ENCODE measurements at places on chromosomes 5 and 9. TPM values are rescaled to one million over a fixed set of nuclear protein-coding genes. Genes with fewer than 3 reads are reported as not detected.

DNA sequence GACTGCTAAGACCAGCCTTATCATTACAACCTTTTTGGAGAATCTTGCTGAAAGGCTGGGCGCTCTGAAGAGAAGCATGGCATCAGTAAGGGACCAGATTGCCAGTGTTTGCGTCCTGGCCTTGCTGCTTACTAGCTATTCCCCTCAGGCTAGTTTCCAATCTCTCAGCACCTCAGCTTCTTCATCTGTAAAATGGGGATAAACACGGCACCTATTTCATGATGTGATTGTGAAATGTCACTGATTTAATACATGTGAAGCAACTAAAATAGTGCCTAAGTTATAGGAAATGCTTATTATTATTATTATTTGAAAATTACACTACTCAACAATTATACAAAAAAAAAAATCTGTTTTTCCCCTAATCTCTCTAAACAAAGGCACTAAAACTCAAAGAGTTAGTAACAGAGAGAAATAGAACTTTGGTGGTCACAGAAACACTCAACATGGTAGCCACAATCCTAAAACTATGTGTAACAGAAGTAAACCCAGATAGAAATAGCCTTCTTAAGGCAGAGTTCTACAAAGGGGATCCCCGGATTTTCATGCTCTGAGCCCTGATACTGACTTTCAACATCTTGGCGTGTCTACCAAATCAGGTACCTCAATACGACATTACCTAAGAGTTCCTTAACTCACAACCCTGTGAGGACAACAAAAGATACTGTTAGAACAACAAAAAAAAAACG lies 62.0 kb downstream of the ENC1 start:
- DNase-seq: no peak

DNA sequence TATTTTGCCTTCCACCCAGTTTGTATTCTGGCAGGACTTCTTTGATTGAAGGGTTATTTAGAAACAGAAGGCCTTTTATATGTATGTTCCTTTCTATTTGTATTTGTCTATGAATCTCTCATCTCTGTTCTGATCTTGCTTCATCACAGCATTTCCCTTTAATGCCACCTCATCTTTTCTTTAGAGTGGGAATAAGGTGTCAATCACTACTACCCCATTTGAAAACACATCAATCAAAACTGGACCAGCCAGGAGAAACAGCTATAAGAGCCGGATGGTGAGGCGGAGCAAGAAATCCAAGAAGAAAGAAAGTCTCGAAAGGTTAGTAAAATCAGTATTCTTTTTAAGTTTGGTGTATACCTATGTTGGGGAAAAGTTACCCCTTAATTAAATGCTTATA lies 36.3 kb downstream of the CD180 start:
- no peak for DNase-seq

DNA sequence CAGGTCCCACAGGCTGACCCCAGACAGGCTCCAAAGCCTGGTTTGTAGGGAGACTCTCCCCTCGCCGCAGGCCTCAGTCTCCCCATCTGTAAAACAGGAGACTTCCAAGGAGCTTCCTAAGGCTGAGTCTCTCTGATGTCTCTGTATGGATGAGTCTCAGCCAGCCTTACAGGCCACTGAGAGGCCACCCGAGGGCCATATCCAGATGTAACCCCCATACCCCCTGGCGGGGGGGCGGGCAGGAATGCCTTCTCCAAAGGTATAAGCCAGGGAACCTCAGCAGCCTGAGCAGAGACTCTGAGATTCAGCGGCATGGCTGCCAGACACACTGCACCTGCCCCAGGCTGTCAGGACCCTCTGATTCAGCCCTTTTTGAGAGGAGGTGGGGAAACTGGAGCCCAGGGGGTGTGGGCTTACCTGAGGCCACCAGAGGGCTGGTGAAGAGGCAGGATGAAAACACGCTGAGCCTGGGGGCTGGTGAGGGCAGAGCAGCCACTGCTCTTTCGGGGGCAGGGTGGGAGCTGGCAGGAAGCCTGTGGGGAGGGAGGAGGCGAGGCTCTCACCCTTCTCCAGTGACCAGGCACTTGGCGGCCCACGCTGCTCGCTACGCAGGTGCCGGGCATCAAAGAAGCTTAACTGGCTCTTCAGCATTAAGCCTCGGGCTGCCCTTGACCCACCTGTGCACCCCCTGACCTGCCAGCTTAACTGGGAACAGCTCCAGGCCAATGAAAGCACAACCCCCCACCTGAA lies 5.5 kb upstream of the SUSD3 start:
- DNase-seq: no peak

GRCh38 chr5:172439785-172440477 lies 14.4 kb downstream of the SH3PXD2B start:
- DNase-seq: no peak

GRCh38 chr5:173964506-173964905 lies 24.5 kb upstream of the C5orf47 start:
- no peak for DNase-seq

DNA sequence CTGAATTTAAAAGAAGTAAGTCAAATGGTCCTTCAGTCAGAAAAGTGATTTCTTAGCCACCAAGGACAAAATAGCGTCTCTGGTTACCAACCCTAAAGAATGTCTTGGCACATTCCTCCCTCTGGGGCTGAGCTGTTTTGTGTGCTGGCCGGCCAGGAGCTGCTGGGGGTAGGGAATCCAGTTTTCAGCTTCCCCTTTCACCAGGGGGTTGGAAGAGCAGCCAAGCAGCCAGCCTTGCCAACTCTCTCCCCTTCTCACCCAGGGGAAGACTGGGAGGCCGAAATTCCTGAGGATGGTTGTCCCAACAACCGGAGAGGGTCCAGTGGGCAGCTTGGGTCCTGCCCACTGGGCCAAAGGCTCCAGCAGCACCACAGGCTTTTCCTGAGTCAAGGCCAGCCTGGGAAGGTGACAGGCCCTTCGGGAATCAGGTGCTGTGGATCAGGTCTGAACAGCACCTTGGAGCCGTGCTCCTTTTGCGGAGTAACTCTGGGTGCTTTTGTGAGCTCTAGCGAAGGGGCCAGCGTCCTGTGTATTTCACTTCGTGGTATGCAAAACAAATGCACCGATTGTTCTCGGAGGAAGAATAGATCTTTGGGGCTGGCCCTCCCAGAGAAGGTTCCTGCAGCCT lies 4.2 kb downstream of the WWC1 start:
- DNase-seq: no peak

- DNase-seq: no peak
These were observed 236.2 kb upstream of the NFIL3 start for GRCh38 chr9:91659529-91660495.

DNA sequence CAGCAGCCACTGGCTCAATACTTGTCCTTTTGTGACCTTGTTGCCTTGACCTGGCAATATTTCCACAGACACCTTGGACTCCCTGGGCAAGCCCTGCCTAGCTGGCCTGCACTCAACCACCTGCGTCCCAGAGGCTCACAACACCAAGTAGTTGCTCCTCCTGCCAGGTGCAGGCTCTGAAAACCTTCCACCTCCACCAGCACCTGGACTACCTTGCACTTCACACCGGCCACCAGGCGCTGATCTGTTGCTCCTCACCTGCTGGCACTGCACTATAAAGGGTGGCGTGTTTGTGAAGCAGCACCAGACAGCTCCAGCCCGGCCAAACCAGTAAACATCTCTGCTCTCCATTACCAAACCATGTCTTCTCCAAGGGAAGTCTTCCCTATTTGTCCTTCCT lies 997.7 kb downstream of the PTPRD start:
- no peak for DNase-seq

DNA sequence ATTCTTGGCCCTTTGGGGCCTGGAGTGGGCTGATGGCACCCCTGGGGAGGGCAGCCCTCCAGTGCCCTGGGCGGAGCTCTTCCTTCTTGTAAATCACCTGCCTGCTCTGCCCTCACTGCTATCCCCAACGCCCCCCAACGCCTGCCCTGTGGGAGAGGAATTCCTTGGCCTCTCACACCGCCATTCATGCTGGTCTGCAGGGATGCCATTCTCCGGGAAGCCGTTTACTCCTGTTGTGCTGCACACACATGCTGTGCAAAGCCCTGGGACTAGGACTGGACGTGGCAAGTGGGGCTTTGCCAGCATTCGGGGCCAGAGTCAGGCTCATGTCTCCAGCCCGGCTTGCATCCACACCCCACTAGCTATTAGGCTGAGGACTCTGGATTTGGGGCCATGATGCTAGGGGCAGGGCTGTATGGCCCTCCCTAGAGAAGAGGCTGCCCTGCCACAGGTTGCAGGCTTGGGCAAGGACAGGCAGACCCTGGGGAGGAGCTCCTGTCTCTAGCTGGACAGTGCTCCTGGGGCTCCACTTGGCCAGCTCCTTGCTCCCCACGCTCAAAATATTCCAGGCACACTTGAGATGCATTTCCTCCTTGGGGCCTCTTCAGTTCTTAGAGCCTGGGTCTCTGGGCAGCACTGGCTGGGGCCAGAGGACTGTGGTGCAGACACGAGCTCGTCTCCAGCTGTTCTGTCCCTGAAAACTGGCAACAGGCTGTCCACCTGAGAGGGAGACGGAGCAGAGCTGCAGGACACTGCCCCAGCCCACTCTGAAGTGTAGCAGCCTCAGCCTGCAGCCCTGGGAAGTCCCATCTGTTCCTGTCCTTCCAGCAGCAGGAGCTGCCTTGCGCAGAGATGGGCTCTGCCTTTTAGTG lies 226.9 kb downstream of the CACNA1B start:
- no peak for DNase-seq

DNA sequence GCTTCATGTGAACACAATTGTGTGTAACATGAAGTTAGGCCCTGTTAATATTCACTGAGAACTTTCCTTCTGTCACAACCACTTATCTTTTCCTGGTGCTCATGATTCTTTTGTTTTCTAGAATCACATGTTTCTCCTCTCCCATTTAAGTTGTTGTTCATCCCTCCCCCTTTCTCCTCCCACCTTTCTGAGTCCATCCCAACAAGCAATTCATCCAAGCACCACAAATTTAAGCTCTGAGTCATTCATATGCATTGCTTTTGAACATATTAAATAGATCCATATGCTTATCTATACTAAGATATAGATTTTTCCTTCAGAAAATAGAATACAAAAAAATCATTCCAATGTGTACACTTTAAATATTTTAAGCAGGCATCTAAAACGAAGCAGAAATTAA lies 75.2 kb upstream of the NFIB start:
- DNase-seq: no peak

DNA sequence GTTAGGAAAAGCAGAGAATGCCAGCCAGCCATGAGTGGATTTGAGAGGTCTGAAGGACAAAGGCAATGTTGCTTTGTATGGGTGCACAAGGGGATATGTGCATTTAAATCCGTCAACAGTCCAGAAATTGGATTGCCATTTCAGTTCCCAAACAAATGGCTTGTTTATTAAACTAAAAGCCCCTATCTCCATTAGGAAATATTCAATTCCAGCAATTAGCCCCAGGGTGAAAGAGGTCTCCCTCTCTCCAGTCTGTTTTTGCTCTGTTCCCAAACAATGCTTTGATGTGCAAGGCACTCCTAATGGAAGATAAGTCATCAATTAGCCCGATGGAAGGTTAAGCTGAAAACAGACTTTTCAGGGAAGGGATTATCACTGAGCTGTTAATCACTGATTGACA lies 101.3 kb downstream of the C9orf152 start:
- no peak for DNase-seq

GRCh38 chr9:114156657-114157421 lies 1.5 kb downstream of the COL27A1 start:
- DNase-seq: no peak

- no peak for DNase-seq
These were observed 148.3 kb downstream of the PRDM9 start for GRCh38 chr5:23655674-23656073.

DNA sequence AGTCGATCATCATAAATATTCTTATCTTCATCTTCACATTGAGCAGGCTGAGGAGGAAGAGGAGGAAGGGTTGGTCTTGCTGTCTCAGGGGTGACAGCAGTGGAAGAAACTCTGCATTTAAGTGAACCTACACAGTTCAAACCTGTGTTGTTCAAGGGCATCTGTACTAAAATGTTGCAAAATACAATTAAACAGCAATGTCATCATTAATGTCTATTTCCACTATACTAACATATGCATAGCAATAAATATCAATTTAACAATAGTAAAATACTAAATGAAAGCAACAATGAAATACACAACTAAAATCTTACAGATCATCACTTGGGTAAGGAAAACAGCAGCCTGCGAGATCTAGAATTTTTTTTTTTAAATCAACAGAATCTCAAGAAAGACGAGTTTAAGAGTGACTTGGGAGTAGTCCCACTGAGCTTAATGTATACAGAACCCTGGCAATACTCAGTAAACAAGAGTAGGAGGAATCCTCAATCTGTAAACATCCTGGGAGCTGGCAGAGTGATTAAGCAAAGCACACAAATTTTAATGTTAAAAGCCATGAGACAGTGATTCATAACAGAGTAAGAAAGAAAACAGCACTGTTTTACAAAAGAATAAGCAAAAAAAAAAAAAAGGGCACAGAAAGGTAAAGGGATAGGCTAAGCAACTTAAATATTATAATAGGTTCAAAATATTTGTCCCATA lies 10.0 kb downstream of the HOMER1 start:
- no peak for DNase-seq

- DNase-seq: no peak
These were observed 1042.3 kb downstream of the CDH12 start for GRCh38 chr5:21810737-21811316.

GRCh38 chr5:61280205-61280604 lies 51.9 kb upstream of the ZSWIM6 start:
- DNase-seq: no peak

DNA sequence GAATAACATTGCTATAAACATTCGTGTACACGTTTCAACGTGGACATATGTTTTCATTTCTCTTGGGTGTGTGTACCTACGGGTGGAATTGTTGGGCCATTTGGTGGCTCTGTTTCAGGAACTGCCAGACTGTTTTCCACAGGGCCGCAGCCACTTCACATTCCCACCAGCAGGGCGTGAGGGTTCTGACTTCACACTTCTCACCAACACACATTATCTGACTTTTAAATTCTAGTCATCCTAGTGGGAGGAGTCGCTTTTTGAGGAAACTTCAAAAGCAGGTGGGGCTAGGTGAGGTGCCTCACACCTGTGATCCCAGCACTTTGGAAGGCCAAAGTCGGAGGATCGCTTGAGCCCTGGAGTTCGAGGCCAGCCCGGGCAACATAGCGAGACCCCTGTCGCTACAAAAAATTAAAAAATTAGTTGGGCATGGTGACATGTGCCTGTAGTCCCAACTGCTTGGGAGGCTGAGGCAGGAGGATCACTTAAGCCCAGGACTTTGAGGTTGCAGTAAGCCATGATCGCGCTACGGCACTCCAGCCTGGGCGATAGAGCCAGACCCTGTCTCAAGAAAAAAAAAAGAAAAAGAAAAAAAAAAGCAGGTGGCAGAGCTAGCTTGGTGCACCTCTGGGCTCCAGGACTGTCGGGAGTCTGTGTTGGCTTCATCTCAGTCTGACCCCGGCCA lies 28.5 kb downstream of the TSPAN17 start:
- no peak for DNase-seq

The STKLD1 gene
- total RNA-seq: not detected

The FOXD4L4 gene
- not detected for total RNA-seq

The C1QTNF3 gene
- 4.3 TPM for total RNA-seq

The STPG3 gene
- total RNA-seq: not detected

The SPATA6L gene
- total RNA-seq: 1.8 TPM

The HRCT1 gene
- total RNA-seq: 20.4 TPM

The TNFSF15 gene
- total RNA-seq: 0.63 TPM

The CFAP77 gene
- not detected for total RNA-seq

The ACSL6 gene
- total RNA-seq: 1.6 TPM

The RASEF gene
- not detected for total RNA-seq

The KIF24 gene
- 0.56 TPM for total RNA-seq

Measured in thoracic aorta (tissue), 2 donors.